ENCODE measurements at places on chromosomes 16 and 17. TPM values are rescaled to one million over a fixed set of nuclear protein-coding genes. Genes with fewer than 3 reads are reported as not detected.

DNA sequence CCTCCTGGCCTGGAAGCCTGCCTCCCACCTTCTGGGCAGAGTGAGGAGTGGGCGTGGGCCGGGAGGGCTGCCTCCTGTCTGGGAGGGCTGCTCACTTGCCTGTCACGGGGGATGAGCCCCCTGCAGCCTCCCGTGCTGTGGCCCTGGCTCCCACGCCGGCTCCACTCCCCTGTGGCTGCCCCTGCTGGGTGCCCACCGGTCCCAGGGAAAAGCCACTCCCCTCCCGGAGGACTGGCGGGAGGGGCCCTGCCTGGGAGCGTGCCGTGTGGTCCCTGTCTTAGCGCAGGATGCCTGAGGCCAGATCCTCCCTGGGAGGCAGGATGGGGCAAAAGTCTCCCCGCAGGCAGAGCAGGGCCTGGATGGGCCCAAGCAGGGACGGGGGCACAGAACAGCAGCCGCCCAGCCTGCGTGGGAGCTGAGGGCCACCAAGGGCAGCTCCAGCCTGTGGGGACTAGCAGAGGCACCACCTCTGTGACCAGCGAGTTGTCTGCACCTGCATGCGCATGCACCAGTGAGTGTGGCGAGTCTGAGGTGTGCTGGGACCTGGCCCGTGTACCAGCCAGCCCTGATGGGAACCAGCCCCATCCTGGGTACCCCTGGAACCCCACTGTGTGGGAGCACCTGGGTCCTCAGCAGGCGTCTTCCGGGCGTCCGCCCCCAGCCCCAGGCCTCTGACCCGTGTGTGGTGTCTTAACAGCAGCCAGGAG lies 339.9 kb downstream of the SEC14L1 start:
- peaks cover 39% of the 10 kb centered on the region for H3K4me1 ChIP-seq
- no peaks in the 10 kb centered on the region for H3K27me3 ChIP-seq
- no peak for DNase-seq
- H3K36me3 ChIP-seq: peaks cover 24% of the 10 kb centered on the region
- H3K4me3 ChIP-seq: no peak overlapping the region
- H3K27ac ChIP-seq: no peak overlapping the region

FBXL19 gene
- 5.8 TPM for total RNA-seq

- DNase-seq: no peak
- H3K36me3 ChIP-seq: no peaks in the 10 kb centered on the region
- no peaks in the 10 kb centered on the region for H3K4me1 ChIP-seq
- H3K27ac ChIP-seq: no peak overlapping the region
- no peak overlapping the region for H3K4me3 ChIP-seq
These were observed 264.0 kb upstream of the CCL2 start for GRCh38 chr17:33990943-33991706.

KRT222 gene
- total RNA-seq: not detected

- H3K4me3 ChIP-seq: peak overlapping the region; percentile 48
- H3K27ac ChIP-seq: no peak overlapping the region
- no peaks in the 10 kb centered on the region for H3K36me3 ChIP-seq
- no peaks in the 10 kb centered on the region for H3K4me1 ChIP-seq
These were observed 12.4 kb downstream of the TAT start for GRCh38 chr16:71564335-71564967.

LPCAT2 gene
- total RNA-seq: 8.6 TPM

GRCh38 chr17:82665891-82666290 lies 17.6 kb upstream of the WDR45B start:
- no peak overlapping the region for H3K27ac ChIP-seq
- H3K27me3 ChIP-seq: no peaks in the 10 kb centered on the region
- no peaks in the 10 kb centered on the region for H3K36me3 ChIP-seq
- no peaks in the 10 kb centered on the region for H3K4me1 ChIP-seq
- DNase-seq: no peak

GRCh38 chr17:17053446-17054379 lies 11.5 kb downstream of the MPRIP start:
- H3K27me3 ChIP-seq: no peaks in the 10 kb centered on the region
- H3K4me1 ChIP-seq: peaks cover 19% of the 10 kb centered on the region
- H3K4me3 ChIP-seq: no peak overlapping the region

DNA sequence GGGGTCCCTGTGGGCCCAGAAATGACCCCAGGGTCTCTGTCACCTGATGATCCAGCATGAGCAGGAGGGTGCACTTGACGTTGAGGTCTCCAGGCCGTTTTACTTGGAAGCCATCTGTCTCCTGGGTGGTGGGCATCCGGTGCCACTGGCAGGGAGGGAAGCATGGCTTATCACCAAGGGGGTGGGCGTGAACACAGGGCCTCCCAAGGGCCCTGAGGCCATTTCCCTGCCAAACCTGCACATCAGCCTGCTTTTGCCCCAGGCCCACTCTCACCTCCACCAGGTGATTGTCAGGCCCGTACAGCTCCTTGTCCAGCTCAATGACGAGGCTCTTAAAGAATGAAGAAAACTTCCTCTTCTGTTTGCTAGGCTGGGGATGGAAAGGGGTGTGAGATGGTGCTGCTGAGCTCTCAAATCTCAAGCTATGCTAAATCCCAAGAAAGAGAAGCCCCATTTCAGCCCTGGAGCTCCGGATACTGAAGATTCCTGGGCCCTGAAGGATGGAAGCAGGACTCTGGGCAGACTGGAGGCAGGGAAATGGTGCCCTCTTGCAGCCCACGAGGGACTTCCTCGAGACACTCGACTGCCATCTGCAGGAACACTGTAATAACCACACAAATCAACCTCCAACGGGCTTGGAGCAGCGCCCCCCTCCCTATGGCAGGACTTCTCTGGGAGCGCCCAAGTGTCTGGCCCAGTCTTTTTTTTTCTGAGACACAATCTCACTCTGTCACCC lies 7.1 kb upstream of the FTSJ3 start:
- no peaks in the 10 kb centered on the region for H3K27me3 ChIP-seq
- peaks cover 66% of the 10 kb centered on the region for H3K36me3 ChIP-seq
- H3K4me3 ChIP-seq: no peak overlapping the region
- H3K27ac ChIP-seq: no peak overlapping the region
- DNase-seq: peak; percentile 85
- peaks cover 13% of the 10 kb centered on the region for H3K4me1 ChIP-seq

- H3K27me3 ChIP-seq: no peaks in the 10 kb centered on the region
- H3K4me1 ChIP-seq: peaks cover 27% of the 10 kb centered on the region
- peak; percentile 52 for DNase-seq
- H3K36me3 ChIP-seq: no peaks in the 10 kb centered on the region
- H3K4me3 ChIP-seq: no peak overlapping the region
- no peak overlapping the region for H3K27ac ChIP-seq
These were observed 6.0 kb downstream of the HSDL1 start for GRCh38 chr16:84138824-84139627.

DNA sequence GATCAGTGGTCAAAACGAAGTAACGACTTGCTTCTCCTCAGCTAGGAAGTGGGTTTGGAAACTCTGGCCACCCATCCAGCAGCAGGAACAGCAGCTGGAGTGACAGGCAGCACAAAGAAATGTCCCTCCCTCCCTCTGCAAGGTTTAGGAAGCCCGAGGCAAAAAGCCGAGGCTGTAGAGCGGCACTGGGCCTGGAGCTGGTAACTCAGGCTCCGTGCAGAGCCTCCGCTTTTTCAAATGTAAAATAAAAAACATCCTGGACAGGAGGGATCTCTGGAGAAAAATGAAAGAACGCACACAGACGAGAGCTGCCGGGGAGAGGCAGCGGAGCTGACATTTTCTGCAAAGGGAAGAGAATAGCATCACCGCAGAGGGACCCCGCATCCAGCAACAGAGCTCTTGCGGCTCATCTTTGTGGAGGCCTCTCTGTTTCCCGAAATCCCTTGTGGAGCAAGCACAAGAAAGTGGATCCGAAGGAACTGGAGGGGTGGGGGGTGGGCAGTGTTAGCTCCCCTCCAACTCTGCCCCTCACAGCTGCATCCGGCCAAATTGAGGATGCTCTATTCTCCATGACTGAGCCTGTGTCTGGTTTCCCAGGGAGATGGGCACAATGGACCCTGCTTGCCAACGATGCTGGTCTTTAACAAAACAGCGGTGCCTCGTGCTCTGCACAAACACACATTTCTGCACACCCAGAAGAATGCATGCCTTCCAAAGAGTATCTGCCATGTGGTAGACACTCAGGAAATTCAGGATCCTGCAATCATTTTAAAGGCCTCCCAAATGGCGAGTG lies 335.5 kb upstream of the ZFHX3 start:
- no peaks in the 10 kb centered on the region for H3K27me3 ChIP-seq
- no peaks in the 10 kb centered on the region for H3K4me1 ChIP-seq
- no peaks in the 10 kb centered on the region for H3K36me3 ChIP-seq
- H3K27ac ChIP-seq: no peak overlapping the region
- no peak overlapping the region for H3K4me3 ChIP-seq

GRCh38 chr16:3044708-3045107 lies 1.7 kb upstream of the MMP25 start:
- peaks cover 67% of the 10 kb centered on the region for H3K27me3 ChIP-seq
- no peaks in the 10 kb centered on the region for H3K4me1 ChIP-seq
- DNase-seq: no peak
- H3K4me3 ChIP-seq: no peak overlapping the region
- H3K27ac ChIP-seq: no peak overlapping the region

DNA sequence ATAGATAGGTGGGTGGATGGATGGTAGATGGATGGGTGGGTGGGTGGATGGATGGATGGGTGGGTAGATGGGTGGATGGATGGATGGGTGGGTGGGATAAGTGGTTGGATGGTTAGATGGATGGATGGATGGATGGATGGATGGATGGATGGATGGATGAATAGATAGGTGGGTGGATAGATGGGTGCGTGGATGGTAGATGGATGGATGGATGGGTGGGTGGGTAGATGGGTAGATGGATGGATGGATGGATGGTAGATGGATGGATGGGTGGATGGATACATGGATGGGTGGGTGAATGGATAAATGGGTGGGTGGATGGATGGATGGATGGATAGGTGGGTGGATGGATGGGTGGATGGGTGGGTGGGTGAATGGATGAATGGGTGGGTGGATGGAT lies 50.0 kb upstream of the FASN start:
- no peak overlapping the region for H3K27ac ChIP-seq
- DNase-seq: no peak
- no peaks in the 10 kb centered on the region for H3K4me1 ChIP-seq
- no peak overlapping the region for H3K4me3 ChIP-seq
- 0 out of 2 replicates have a peak, but pooled peaks cover 3% of the 10 kb centered on the region for H3K36me3 ChIP-seq
- no peaks in the 10 kb centered on the region for H3K27me3 ChIP-seq

FOXN1 gene
- not detected for total RNA-seq

ZACN gene
- total RNA-seq: not detected

Measured in IMR-90 (cell line).